WERI-Rb-1 (cell line): ENCODE measurements at places on chromosomes 4 and X.

DNA sequence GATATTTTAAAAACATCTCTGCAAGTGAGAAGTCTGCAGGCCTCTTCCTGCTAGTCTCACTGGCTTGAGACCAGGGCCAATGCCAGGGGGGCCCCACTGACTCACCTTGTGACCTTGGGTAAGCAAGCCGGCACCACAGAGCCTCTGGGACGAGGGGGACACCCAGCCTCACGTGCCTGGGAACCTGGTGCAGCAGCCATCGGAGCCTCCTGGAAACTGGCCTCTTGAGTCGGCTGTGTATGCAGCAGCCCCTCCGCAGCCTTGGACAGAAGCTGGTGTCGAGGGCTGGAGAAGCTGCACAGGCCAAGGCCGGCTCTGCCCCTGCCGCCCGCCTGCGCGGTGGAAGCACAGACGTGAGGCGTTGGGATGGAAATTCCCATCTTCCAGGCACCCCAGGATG is 8.7 kb downstream of the TADA2B start:
- DNase-seq, result no peak

DNA sequence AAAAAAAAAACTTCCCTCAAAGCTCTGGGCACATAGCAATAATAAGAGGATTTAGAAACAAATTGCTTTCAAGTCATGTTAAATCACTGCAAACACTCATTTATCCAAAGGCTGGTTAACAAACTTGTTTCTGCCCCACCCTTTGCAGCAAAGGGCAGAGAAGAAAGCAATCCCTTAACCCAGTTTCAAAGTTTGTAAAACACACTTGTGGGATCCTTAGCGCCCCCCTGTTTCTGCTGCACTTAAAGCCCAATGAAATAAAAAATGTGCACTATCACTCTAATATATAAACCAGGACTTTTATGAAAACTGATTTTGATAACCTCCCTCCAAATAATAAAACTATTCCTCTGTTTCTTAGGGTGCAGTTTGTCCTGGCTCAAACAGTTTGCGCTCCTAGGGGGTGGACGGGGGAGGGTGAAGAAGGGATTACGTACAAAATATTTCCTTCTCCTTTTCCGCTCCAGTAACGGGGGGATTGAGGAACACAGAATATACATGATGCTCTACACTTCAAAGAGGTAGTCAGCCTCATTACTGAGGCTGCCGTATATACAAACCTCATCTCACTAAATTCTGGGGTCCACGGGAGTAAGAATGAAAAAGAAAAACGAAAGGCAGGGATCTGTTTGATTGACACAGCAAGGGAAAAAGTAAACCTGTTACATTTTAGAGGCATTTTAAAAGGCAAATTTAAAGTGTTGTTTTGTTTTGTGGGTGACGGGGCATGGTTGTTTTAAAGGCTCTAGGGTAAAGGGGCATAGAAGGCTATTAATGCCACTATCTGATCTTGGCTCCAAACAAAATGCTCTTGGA is 3.1 kb upstream of the PCDH10 start:
- DNase-seq, result no peak

- peak; percentile 84 for DNase-seq
Measured at GRCh38 chrX:101799387-101799786, 132.4 kb downstream of the ZMAT1 start.

DNA sequence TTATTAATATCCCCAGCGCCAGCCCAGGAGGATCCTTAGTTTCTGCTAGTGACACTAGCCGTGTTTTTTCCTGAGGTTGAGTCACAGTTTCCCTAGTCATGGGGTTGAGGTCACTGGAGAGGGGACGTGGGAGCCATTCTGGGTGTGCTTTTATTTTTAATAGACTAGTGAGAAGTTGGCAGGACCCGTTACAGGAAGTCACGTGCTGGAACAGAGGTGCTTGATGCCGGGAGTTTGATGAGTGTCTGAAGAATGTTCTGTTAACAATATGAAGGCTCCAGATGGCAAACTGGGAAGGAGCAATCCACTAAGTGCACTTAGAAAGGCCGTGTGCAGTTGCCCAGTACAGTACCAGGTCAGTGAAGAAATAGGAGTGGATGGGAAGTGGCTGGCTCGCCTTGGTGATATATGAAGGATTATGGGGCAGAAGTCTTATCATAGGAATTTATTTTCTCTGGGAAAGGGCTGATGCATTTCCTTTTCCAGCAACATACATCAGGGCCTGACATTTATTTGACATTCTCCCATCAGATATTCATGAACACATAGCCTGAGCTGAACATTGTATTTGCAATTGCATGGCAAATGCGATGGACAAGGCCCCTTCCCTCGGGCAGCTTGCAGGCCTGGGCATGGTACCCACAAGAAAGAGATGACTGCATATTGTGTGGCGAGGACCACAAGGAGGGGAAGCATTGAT is 291.8 kb downstream of the FBXW7 start:
- no peak for DNase-seq

DNA sequence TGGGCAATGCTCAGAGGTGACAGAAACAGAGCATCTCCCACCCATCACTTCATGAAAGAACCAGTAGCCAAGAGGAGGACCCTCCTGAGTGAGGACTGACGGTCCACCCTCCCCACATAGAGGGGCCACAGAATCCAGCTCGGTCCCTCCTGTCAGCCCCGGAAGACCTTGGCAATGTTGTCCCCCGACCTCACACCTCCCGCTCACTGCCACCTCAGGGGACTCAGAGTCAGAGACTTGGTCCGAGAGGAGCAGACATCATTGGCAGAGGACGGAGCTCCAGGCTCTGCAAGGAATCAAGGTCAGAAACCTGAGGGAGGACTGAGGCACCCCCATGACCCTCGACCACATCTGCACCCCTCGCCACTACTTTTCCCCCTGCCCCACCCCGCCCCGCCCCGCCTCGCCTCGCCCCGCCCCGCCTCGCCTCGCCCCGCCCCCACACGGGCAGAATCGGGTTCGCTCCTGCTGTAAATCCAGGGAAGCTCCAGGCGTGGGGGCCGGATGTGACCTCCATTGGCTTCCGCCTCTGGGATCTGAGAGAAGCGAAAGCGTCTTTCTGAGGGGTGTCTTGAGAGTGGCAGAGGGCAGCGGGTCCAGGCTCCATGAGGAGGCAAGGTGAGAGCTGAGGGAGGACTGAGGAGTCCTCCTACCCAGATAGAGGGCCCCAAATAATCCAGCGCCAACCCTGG is at the start of gene MAGEA11:
Gene MAGEA11 (plus strand): TSS at position 516 of the 692 bp plus-strand sequence. CDS start 1,100 bp downstream, outside the sequence.
- no peak for DNase-seq

- DNase-seq, result no peak
Measured at GRCh38 chr4:74534936-74535335, 90.0 kb downstream of the AREG start.

DNA sequence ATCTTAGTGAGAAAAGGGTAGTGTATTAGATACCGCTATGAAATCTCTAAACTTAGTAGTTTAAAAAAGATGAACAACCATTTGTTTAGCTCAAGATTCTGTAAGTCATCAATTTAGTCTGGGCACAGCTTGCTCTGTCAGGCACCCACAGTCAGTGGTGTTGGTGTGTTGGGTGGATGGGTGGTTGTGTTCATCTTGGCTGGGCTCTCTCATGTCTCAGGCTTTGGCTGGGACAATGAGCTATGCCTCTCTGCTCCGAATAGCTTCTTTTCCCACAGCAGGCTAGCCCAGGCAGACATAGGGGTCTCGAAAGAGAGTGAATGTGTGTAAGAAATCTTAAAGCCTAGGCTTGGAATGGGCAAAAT is 127.0 kb upstream of the GATB start:
- DNase-seq, result no peak

DNA sequence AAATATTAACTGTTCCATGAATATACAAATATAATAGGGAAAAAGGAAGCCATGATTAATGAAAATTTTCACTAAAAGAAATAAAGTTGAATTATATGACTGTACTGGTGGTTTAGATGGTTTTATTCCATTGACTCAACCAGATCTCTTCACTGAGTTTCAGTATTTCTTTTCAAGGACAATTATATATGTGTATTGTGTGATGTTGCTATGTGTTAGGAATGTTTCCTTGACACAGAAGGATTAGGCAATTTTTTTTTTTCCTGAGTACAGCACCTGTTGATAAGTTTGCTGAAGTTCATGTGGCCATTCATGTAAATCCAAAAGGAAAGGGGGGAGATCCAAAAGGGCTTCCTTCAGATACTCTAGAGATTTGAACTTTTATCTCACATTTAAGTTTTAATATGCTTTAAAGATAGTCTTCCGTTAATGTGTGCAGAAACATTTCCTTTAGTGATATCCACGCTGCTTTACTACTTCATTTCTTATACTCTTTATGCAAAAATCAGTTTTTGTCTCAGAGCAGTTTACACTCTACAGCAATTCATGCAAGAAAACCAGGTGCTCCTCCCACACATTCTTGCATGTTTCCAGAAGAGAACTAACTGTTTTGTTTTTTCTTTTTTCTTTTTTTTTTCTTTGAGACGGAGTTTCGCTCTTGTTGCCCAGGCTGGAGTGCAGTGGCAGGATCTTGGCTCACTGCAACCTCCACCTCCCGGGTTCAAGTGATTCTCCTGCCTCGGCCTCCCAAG is 249.1 kb downstream of the RPA4 start:
- no peak for DNase-seq

- no peak for DNase-seq
Measured at GRCh38 chr4:52172166-52172565, 121.1 kb downstream of the SPATA18 start.

DNA sequence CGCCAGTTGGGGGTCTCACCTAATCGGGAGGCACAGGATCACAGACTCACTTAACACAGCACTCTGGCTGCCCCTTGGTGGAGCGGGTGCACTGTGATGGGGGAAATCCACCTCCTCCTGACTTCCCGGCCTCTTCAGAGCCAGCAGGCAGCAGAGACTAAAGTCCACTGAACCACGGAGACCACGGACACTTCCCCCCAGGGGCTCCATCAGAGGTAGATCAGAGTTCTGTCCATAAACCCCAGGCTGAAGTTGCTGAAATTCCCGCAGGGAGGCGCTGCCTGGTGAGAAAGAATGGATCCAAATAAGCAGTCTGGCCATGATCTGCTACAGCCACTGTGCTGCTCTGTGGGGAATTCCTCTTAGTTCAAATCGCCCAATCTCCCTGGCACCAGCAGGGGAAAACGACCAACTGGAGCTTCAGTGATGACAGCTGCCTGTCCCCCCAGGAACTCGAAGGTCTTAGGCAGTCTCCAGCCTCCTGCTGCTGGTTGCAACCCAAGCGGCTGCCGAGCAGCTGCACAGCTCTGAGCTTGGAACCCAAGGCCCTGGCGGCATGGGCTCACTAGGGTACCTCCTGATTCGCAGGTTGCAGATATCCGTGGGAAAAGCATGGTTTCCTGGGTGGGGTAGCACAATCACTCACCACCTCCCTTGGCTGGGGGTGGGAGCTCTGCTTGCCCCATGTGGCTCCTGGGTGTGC is 106.9 kb upstream of the DCAF12L2 start:
- no peak for DNase-seq

- no peak for DNase-seq
Measured at GRCh38 chrX:31449081-31449480, 377.2 kb upstream of the FTHL17 start.

DNA sequence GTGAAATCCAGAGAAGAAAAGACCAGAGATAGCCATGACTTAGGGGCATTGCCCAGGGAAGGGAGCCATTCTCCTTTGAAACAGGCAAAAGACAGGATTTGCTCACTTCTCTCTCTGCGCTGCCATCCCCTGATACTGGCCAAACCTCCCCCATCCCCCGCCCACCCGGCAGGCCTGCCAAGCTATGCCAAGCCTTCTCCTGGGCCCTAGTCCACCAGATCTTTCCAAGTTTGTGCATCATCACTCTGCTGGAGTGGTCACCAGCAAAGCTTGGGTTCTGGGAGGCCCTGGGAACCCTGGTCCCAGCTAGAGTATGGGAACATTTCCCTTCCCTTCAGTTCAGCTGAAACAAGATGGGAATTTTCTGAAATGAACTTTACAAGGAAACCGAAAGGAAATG is 18.4 kb downstream of the EFNB1 start:
- DNase-seq, result no peak

DNA sequence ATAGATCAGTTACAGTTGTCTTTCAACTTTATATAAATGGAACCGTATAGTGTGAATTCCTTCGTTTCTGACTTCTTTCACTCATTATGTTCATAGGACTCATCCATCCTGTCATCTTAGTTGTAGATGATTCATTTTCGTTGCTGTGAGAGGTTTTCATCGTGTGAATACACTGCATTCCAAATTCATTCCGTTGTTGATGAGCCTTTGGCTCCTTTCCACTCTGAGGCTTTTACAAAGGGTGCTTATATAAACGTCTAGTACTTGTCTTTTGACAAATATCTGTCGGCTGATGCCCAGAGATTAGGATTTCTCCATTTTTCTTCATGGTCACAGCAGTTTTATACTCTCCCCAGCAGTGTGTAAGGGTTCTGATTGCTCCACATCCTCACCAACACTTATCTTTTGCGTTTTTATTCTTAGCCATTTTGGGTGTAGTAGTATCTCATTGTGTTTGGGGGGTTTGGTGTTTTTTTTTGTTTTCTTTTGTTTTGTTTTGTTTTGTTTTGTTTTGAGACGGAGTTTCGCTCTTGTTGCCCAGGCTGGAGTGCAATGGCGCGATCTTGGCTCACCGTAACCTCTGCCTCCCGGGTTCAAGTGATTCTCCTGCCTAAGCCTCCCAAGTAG is 48.6 kb downstream of the LRP2BP start:
- no peak for DNase-seq

DNA sequence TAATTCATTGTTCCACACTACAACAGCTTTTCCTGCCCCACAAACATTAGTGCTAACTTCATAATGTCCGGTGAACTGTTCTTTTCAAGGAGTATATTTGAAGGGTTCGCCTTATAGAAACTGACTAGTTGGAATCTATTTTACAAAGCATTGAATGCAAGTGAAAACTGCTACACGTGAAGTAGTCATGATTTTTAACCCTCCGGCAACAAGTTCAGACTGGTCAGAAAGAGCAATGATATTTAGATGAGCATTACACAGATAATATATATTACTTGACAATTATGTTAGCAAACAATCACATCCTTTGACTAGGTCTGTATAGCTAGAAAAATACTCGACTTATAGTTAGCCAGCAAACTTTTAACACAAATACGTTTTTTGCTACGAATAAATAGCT is 1.7 kb upstream of the SLAIN2 start:
- DNase-seq, result no peak

GRCh38 chr4:153067376-153067775 is 131.3 kb downstream of the FHDC1 start:
- no peak for DNase-seq

DNA sequence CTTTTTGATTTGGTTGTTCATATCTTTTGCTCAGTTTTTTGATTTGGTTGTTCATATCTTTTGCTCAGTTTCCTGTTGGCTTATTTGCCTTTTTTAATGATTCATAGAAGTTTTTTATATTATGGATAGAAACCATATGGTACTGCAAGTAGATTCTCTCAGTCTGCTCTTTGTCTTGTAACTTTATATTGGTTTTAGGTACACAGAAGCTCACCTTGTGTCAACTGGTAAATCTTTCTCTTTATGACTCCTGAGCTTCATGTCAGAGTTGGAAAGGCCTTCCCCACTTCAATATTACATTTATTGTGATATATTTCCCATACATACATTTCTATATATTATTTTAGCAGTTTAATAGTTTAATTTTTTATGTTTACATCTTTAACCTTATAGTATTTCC is 8.2 kb upstream of the VGLL1 start:
- no peak for DNase-seq

- DNase-seq, result no peak
Measured at GRCh38 chr4:13182133-13182532, 302.0 kb downstream of the RAB28 start.

GRCh38 chr4:171622729-171623128 is 190.5 kb upstream of the GALNTL6 start:
- no peak for DNase-seq
